ENCODE measurements at places on chromosomes 12 and 14.

DNA sequence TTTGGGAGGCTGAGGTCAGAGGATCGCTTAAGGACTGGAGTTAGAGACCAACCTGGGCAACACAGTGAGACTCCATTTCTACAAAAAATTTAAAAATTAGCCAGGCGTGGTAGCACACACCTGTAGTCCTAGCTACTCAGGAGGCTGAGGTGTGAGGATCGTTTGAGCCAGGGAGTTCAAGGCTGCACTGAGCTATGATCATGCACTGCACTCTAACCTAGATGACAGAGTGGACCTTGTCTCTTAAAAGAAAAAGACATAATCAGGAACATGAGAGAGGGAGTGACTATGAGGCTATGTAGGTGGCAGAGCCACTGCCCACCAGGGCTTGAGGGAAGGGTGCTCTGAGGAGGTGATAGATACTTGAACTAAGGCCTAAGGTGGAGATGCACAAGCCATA is 49.2 kb upstream of the PLXNC1 start:
- no peak for DNase-seq

DNA sequence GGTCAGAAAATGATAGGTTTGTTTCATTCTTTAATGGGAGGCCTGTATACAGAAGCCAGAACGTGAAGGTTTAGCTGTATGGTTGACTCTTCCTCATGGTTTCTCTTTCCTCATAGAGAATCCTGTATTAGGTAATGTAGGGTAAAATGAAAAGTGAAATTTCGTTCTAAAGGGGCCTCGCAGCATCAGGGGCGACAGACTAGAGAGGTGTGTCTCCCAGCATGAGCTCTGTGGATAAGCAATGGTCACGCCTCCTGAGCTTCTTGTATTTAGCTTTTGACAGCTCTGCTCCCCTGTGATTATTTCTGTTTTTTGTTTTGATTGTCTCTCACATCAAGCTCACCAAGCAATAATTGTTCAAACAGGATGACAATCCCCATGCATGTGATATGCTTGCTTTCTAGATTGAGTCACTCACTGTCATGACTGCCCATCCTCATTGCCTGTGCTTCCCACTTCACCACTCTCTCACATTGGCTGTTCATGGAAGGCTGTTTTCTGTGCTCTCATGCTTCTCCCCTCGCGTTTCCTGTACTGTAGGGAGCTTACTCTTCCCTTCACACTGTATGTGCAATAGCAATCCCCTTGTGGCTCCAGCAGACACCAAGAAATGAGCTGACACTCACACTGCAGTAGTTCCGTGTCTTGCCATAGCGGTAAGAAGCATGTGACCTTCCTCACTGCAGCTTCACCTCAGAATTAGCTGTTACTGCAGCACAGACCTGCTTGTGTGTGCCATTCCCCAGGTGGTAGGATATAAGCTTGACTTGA is 44.0 kb downstream of the RAD52 start:
- no peak for DNase-seq

- DNase-seq = no peak
Observed at GRCh38 chr14:29242755-29243754, 476.5 kb downstream of the FOXG1 start.

- DNase-seq = no peak
Observed at GRCh38 chr12:12445882-12446181, 89.0 kb downstream of the BORCS5 start.

DNA sequence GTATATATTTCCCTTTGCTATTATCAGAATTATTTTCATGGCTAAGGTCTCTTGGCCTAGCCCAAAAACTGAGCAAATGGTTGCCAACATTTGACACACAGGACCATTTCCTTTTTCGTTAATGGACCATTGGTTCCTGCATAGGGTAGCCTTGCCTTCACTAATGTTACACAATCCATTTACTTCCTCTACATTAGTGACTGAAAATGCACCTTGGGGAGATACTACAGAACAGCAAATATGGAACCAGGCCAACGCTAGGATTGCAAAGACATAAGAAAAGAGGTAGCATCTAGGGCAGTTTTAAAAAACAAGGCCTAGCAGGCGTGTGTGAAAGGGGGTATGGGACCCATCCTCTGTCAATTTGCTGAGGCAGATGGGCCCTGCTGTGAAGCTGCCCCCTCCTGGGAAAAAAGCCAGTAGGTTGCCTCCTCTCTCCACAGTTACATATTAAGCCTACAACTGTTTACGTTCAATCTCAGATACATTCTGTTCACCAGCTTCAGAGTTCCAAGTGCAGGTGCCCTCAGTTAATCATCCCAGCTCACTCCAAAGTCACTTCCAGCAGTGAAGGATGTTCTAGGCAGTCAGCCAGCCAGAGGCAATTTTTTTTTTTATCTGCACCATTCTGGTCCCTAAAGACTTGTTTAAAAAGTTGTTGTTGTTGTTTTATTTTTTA is 15.0 kb downstream of the AQP6 start:
- DNase-seq = peak; percentile 50

DNA sequence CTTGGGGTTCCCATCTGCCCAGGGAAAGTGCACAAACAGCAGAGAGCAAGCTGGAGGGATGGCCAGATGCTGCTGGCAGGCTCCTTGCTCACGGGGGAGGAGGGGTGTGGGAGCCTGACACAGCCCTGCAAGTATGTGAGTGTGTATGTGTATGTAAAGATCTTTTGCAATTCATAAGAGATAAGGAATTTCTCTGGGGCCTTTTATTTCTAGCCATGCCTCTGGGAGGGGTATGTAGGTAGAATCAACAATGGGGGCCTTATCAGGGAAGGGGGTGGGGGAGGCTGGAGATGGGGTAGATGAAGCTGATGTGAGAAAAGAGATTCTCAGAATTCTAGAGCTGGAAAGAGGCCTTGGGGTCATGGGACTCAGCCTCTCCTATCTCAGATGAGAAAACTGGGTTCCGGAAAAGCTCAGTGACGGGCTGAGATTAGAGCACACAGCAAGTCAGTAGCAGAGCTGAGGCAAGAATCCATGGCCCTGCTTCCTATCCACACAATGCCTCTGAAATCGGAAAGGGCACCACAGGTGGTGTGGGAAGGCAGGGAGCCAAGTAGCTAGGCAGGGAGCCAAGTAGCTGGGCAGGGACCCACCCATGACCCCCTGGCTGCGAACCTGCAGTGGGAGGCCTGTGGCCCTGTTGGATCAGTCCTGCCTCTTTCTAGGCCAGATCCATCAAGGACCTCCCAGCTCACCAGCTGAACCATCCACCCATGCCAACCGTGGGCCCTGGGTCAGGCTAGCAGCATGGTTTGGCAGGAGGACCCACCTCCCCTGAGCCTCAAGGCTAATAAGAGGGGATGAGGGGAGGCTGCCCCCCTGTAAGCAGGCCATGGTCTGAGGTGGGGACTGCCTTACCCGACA is 54.7 kb downstream of the PLEKHG3 start:
- no peak for DNase-seq

- no peak for DNase-seq
Observed at GRCh38 chr12:52769354-52769753, 7.8 kb downstream of the KRT76 start.

DNA sequence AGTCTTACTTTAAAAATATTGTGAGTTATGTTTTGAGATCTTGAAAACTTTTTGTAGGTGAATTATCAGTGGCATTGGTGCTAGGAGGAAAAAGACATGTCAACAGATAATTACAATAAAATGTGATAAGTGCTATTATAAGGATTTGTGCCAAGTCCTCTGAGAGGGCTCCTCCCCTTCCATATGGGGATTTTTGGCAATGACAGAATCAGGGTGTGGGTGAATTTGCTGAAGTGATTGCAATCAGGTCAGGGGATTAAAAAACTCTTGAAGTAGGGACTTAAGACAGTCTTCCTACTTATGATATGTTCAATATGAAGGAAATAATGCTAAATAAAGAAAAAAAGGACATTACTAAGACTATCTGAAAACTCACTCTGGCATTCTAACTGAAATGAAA is 122.5 kb downstream of the SLC15A5 start:
- no peak for DNase-seq

GRCh38 chr12:89213139-89213538 is 139.2 kb downstream of the DUSP6 start:
- DNase-seq = no peak

DNA sequence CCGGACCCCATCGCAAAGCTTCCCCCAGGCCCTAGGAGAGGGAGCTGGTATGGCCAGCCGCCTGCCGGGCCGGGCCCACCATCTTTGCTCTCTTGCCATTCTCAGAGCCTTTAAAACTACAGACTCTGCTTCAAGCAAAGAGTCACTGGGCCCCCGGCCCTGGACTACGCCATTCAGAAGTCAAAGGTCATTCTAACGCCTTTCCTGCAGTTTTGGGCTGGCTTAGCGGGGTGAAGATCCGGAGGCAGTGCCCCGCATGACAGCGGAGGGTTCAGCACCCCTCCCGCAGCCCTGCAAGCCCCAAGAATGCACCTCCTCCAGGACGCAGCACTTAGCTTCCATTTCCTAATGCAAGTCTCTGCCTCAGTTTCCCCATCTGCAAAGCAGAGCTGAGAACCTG is 38.3 kb upstream of the MEG3 start:
- no peak for DNase-seq

DNA sequence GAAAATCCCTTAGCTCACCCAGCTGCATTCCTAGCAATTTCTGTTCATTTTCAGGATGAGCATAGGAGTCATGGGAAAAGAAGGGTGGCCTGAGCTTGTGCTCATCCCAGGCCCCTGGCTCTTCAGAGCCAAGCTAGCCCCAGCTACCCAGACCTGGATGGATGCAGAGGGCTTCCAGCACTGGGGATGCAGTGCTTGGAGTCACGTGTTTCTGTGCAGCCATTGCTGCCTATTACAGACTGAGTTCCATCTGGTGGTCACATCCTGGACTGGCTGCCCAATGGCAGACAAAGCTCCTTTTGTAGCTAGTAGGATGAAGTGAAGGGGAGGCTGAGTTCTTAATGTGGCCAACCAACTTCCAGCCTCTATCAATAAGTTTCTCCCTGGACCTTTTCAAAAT is 54.2 kb upstream of the JDP2 start:
- DNase-seq = no peak

DNA sequence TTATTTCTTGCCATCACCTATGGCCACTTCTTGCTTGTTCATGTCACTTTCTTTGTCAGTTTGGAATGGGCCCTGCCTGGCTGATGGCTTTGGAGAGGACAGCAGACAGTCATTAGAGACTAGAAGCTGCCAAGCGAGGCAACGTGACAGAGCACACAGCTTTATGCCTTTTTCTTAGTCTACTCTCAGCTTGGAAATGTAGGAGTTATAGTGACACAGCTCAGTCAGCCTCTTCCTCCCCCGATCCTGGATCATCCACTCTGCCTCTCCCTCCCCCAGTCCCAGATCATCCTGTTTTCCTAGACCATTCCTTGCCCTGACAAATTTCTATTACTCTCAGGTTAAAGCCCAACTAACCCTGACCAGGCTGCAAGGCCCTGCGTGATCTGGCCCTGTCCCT is 26.6 kb downstream of the ETV6 start:
- DNase-seq = no peak

DNA sequence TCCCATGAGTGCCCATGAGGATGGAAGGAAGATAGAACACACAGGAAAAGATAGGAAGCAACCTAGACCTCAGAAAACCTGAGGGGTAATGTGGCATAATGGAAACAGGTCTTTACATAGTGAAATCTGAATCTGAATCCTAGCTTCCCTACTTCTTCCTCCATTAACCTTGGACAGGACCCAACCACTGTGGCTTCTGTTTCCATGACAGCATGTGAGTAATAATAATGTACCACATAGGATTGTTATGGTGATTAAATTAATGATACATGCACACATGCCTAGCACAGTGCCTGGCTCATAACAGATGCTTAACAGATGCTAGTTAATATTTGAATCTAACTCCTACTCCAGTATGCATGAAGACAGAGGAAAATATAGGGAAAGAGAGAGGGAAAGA is 11.2 kb downstream of the TTC9 start:
- DNase-seq = no peak

GRCh38 chr12:94178882-94179281 is 30.5 kb downstream of the PLXNC1 start:
- no peak for DNase-seq

GRCh38 chr12:30345744-30346471 is 349.8 kb downstream of the IPO8 start:
- DNase-seq = no peak

- DNase-seq = no peak
Observed at GRCh38 chr14:68199554-68200151, 380.1 kb downstream of the RAD51B start.

- DNase-seq = no peak
Observed at GRCh38 chr12:91561301-91561957, 378.8 kb upstream of the DCN start.

- DNase-seq = no peak
Observed at GRCh38 chr14:81427348-81428058, 27.4 kb upstream of the STON2 start.

- no peak for DNase-seq
Observed at GRCh38 chr12:15982071-15982470, 70.9 kb downstream of the DERA start.

GRCh38 chr12:123164222-123164621 is 13.3 kb upstream of the PITPNM2 start:
- no peak for DNase-seq

DNA sequence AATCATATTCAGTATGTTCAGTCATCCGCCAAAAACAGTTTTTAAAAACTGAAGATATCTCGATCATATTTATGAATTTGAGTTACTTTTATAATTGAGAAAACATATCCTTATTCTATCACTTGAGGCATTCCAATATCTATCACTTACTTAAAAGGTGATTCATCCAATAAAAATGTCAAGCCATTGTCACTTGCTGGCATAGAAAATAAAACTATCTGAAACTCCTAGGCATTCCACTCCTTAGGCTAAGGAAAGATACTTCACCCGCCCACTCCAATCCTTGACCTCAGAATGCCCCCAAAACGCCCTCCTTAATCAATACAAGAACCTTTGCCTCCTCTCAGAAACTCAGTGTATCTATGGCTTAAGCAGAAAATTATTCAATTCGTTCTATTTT is 51.3 kb upstream of the AMIGO2 start:
- DNase-seq = no peak

- DNase-seq = no peak
Observed at GRCh38 chr12:127297327-127297726, 969.6 kb upstream of the TMEM132C start.

DNA sequence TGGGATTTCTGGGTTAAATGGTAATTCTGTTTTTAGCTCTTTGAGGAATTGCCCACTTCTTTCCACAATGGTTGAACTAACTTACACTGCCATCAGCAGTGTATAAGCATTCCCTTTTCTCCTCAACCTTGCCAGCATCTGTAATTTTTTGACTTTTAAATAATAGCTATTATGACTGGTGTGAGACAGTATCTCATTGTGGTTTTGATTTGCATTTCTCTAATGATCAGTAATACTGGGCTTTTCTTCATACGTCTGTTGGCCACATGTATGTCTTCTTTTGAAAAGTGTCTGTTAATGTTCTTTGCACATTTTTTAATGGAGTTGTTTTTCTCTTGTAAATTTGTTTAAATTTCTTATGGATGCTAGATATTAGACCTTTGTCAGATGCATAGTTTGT is 323.7 kb downstream of the CCDC91 start:
- DNase-seq = no peak

DNA sequence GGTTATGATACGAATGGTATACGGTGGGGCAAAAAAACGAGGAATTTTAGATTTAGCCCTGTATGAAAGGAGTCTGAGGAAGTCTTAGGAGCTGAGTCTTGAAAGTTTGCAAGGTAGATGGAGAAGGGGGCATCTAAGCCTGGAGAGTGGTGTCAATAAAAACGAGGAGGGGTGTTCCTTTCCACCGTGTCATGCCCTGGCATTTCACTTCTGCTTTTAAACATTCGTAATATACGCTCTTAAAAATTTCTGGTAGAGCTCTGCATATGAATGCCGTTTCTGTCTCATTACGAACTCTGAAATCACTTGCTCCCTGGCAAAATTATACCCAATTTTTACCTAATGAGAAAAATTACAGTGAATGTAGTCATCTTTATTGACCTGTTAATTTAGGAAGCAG is 170.2 kb downstream of the ERC1 start:
- no peak for DNase-seq

Data from NCI-H2081 treated with DMSO at 0.1 percent for 48 hours (cell line).